ENCODE measurements at places on chromosomes 6 and 20.

DNA sequence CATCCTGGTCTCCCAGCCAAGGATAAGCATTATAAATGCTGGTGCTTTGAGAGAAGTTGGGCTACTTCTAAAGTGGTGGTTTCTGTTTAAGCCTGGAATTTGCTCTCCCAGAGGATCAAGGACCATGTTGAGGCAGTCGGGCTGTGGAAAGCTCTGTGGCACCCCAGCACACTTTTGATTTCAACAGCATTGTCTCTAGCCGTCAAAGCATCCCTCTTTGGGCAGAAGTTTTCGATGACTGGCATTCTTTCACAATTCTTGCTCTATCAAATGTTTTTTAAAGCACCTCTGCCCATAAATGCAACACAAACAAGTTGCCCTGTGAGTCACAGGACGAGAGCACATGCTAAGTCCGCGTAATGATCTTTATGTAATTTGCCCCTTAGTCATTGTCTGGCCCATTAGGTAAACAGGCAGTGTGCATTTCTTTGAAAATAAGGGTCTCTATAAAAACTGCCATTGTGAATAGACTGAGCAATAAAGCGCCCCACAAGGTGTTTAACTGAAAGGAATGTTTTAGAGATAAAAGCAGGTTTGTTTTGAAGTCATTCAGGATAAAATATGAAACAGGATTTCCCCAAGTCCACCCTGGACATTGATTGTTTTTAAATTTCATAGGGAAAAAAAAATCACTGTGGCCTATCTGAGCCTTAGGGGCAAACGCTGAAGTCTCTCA is 44.7 kb upstream of the FOXQ1 start:
- DNase-seq = no peak

GRCh38 chr6:1435806-1436205 is 46.4 kb downstream of the FOXF2 start:
- no peak for DNase-seq

DNA sequence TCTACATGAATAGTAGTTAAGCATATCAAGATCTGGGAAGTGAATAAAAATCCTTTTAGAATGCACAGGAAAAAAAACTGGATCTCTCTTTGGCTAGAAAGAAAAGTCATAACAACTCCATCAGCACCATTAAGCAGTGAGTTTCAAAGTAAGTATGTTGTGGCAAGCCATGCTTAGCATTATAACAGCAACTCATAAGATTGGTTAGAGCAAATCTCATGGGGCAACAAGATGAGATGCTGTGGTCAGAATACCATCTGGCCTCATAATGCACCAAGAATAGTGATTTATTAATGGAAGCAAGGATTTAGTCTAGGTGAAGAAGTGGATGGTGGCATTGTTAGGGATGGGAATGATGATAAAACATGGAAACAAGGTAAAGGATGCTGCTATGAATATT is 159.4 kb downstream of the PHF3 start:
- no peak for DNase-seq

- peak; percentile 85 for DNase-seq
These were observed 56.2 kb upstream of the EDN1 start for GRCh38 chr6:12233693-12234571.

GRCh38 chr6:110334423-110335180 is 23.5 kb downstream of the METTL24 start:
- no peak for DNase-seq

DNA sequence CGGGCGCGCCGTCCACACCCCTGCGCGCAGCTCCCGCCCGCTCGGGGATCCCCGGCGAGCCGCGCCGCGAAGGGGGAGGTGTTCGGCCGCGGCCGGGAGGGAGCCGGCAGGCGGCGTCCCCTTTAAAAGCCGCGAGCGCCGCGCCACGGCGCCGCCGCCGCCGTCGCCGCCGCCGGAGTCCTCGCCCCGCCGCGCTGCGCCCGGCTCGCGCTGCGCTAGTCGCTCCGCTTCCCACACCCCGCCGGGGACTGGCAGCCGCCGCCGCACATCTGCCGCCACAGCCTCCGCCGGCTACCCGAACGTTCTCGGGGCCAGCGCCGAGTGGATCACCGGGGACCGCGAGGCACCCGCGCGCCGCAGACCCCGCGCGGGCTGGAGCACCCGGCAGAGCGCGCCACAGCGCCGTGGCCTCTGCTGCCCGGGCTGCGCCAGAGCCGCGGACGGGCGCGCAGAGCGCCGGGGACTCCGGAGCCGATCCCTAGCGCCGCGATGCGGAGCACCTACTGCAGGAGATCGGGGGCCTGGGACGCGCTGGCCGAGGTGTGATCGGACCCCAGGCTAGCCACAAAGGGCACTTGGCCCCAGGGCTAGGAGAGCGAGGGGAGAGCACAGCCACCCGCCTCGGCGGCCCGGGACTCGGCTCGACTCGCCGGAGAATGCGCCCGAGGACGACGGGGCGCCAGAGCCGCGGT is at the start of gene BMP2:
Gene BMP2 (plus strand): TSS at position 151 of the 692 bp plus-strand sequence. CDS start 2,441 bp downstream, outside the sequence.
- peak; percentile 19 for DNase-seq

GRCh38 chr6:113936093-113936934 is 34.6 kb downstream of the HDAC2 start:
- DNase-seq = peak; percentile 49

DNA sequence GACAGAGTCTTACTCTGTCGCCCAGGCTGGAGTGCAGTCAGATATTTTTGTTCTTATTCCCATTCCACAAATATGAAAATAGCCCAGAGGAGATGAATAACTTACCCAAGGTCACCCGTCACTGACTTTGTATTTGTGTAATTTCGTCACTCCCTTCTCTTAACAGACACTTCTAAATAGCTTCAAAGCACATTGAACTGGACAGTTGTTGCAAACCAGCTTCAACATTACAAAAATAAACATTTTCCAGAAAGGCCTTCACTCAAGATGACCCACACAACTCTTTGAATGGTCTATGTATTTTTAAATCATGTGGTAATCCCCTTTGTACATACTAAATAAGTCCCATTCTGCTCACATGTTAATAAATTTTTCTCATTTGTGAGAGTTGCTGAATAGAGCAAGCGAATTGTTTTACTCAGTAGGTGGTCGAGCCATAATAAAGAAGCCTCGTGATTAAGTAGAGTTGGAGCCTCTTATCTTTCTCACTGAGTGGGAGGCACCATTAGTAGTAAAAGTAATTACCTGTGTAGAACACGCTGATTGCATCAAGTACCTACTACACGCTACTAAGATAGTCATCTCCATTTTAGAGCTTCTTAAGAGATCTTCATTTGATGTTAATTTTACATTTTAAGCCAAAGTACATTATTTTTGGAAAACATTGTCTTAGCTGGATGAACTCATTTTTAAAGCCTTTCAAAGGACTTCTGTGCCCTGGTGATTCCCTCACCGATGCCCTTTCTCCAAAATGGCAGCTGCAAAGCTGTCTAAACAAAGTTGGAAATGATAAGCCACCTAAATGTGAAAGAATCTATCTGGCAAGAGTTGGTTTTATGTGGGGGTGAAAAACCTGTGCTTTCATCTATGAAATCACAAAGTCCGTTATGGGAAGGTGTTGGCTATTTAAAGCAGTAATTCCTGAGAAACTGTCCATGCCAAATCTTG is 110.0 kb downstream of the TSHZ2 start:
- no peak for DNase-seq

DNA sequence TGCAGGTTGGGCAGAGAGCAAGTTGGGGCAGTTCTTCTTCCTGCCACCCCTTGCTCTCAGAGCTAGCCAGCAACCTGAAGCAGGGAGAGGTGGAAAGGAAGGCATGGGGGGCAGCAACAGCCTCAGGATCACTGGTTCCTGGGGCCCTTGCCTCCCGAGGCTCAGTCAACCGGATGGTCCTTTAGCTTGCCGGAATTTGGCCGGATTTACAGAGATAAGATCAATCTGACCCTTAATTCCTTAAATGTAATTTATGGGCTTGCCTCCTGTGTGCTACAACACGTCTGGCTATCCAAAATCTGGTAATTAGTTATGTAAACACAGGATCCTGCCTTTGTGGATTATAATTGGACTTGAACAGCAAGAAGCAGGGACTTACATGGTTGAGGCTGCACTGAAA is 19.5 kb upstream of the TCP11 start:
- DNase-seq = no peak

- DNase-seq = no peak
These were observed 11.3 kb upstream of the GATA5 start for GRCh38 chr20:62487118-62487517.

- DNase-seq = no peak
These were observed 27.8 kb upstream of the KIF16B start for GRCh38 chr20:16601047-16601446.

DNA sequence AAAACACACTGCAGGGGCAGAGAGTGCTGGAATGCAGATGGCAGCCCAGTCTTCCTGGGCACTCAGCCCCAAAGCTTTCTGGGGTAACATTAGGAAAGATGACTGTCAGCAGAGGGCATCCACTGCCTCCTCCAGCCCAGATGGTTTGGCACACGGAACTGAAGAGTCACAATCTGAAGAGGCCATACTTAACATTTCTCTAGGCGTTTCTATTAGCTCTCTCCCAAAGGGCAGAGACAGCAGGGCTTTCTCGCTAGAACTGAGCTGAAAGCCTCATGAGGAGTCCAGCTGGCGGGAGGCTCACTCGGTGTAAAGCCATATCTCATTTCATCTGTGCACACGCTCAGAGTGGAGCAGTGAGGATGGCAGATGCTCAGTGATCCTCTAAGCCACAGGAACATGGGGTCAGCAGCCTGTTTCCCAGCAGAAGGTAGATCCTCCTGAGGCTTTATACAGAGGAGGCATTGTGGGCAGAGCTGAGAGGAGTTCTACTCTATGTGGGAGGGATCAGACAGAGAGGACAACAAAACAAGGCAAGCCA is 28.1 kb downstream of the ALDH8A1 start:
- DNase-seq = no peak
